ENCODE measurements at places on chromosomes 5 and 9. TPM values are rescaled to one million over a fixed set of nuclear protein-coding genes. Genes with fewer than 3 reads are reported as not detected.
A peak's percentile ranks its signal among the peaks of the same experiment; 100 is the strongest.

- H3K4me1 ChIP-seq = no peaks in the 10 kb centered on the region
- DNase-seq = no peak
- no peak overlapping the region for H3K27ac ChIP-seq
- H3K27me3 ChIP-seq = peaks cover 13% of the 10 kb centered on the region
- peaks cover 5% of the 10 kb centered on the region for H3K36me3 ChIP-seq
Measured at GRCh38 chr5:178250263-178250662, 17.7 kb upstream of the PHYKPL start.

DNA sequence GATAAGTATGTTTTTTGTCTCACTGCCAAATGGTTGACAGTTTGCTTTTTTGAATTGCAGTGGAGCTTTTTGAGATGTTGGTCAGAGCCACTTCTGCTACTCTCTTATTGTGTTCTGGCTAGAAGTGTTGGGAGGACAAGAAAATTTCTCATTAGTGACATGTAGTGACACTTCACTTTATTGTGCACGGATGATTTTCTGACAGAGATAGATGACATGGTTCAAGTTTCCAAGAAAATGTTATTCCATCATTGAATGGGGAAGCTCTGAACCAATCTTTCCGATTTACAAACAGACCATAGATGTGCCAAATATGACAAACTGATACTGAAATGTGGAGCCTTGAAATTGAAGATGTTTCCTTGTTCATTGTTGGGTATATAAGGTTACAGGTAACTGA, 558.9 kb upstream of the WWC1 start:
- H3K27me3 ChIP-seq = no peaks in the 10 kb centered on the region
- no peak overlapping the region for H3K27ac ChIP-seq
- no peak overlapping the region for H3K4me3 ChIP-seq
- H3K36me3 ChIP-seq = no peaks in the 10 kb centered on the region

GRCh38 chr9:113585085-113585442, 121.5 kb downstream of the RGS3 start:
- H3K27me3 ChIP-seq = peaks cover 26% of the 10 kb centered on the region
- no peak for DNase-seq
- H3K36me3 ChIP-seq = peaks cover 42% of the 10 kb centered on the region

DNA sequence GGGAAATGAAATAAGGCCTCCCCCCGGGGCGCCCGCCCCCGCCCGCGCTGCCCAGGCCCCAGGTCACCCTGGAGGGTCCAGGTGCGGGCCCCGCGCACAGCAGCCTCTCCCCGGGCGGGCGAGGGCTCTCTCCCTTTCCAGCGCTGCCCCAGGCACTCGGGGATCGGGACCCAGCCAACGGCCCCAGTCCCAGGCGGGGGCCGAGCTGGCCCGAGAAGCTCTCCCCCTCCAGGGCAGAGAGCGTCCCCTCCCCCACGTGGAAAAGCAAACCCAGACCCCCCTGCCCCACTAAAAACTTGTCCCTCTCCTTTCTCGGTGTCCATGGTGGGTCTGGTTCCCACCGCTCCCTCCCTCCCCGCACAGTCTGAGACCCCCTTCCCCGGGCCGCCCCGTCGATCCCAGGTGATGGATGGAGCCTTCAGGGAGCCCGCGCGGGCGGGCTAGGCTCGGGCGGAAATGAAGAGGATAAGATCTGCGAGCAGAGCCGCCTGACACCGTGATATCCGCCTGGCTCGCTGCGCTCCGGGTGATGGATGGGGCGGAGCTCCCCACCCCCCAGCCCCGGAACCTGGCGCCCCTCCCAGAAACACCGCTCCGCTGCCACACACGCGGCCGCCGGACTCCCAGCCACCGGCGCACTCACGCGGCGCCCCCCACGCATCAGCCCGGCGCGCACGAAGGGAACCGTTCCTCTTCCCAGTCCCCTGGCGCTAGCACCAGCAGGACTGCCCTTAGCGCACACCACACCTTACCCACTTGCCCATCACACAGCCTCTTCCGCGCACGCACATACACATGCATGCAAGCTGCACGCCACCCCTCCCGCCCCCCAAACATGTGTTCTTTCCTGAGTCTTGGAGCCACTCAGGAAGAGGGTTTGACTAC, 81.7 kb upstream of the ZBTB43 start:
- peaks cover 16% of the 10 kb centered on the region for H3K27me3 ChIP-seq
- peaks cover 4% of the 10 kb centered on the region for H3K36me3 ChIP-seq
- H3K4me1 ChIP-seq = peaks cover 15% of the 10 kb centered on the region
- DNase-seq = peak; percentile 43

The FRMD3 gene
- 0.59 TPM for total RNA-seq

The TMEM245 gene
- total RNA-seq = 32.6 TPM

The BTNL8 gene
- 0.59 TPM for total RNA-seq

The BRINP1 gene
- total RNA-seq = 1.9 TPM

The MSMP gene
- total RNA-seq = 2.8 TPM
